Right lung (tissue), 10 donors: ENCODE measurements at places on chromosomes 4 and X. TPM values are rescaled to one million over a fixed set of nuclear protein-coding genes. Genes with fewer than 3 reads are reported as not detected.

HELT gene
- not detected for polyA plus RNA-seq

DNAAF6 gene
- 0.87 TPM for polyA plus RNA-seq

ADGRL3 gene
- 17.9 TPM for polyA plus RNA-seq

NPNT gene
- 113 TPM for polyA plus RNA-seq

DIAPH2 gene
- 18.4 TPM for polyA plus RNA-seq

PLS3 gene
- 291 TPM for polyA plus RNA-seq

DNA sequence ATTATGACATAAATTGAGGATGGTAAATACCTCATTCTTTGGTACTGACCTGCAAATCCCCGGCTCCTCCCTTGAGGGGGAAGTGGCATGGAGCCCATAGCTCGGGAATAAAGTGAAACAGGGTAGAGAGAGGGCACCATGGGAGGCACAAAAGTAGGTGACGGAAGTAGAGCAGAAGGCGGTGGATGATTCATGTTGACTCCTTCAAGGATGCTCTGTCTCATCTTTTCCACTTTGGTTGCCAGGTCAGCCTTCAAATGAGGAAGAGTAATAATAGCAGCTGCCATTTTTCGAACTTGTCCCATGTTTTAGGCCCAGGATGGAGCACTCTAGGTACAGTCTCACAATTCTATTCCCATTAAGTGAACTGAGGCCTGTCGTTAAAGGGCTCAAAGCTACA lies 41.4 kb upstream of the PHF8 start:
- DNase-seq: no peak

- DNase-seq: no peak
These were observed 1.9 kb upstream of the MTTP start for GRCh38 chr4:99572527-99573240.

GRCh38 chr4:66636349-66636748 lies 909.0 kb downstream of the CENPC start:
- no peak for DNase-seq

GRCh38 chrX:49247346-49247745 lies 12.1 kb downstream of the CCDC22 start:
- no peak for DNase-seq

GRCh38 chr4:3707423-3708102 lies 58.6 kb upstream of the ADRA2C start:
- DNase-seq: no peak

DNA sequence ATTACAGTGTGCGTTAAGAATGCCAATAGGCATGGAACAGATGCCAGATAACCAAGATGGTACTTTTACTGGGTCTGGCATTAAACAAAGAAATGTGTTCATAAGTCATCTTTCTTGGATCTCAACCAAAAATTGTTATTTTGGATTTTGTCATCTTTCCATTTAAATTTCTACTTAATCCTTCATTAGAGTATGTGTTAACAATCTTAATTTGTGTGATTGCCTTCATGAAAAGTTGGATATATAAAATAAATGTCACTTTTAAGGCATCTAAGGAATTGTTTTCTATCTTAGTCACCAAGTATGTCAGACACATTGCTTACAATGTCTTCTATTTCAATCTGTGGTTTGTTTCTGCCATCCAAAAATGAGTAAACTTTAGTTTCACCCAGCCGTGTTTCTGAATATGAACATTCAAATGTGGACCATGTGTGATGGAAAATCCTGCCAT lies 87.5 kb downstream of the PALLD start:
- no peak for DNase-seq

DNA sequence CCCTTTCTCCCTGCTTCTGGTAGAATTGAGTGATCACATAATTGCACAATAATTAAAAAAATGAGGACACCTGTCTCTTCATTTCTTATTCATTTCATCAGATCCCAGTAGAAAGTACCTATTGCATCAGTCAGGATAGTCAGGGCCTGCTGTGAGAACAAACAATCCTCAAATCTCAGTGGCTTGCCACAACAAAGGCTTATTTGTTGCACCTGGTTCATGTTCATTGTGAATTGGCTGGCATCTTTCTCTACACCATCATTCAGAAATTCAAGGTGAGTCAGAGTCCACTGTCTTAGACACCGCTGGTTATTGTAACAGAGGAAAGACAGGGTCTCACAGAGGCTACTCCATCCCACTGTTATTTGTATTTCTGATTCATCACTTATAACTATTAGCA lies 409.8 kb downstream of the STIM2 start:
- no peak for DNase-seq

GRCh38 chr4:78296261-78296660 lies 239.1 kb downstream of the FRAS1 start:
- DNase-seq: no peak

DNA sequence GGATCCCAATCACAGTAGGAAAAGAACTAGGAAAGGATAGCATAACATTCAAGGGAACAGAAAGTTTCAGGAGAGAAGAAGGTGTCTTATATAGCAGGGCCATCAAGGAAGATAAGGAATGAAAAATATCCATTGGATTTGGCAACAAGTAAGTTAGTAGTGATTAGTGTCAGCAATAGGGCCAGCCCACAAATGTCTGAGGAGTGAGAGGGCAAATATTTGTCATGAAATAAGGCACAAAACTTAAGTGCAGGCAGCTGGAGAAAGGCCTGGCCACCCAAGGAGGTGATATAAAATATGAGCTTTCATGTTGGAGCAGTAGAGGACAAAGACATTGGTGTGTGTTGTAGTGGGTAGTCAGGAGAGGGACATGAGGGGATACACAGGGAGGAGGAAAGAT lies 132.1 kb downstream of the COL4A6 start:
- DNase-seq: no peak

- peak; percentile 47 for DNase-seq
These were observed 203.5 kb downstream of the PRDM5 start for GRCh38 chr4:120718979-120719566.
